Stimulated activated CD8-positive, alpha-beta memory T cell treated with anti-CD3 and anti-CD28 coated beads, Interleukin-7, amount 100 ng/mL, for 1 hour (primary cell): ENCODE measurements at places on chromosomes 2 and 18.

DNA sequence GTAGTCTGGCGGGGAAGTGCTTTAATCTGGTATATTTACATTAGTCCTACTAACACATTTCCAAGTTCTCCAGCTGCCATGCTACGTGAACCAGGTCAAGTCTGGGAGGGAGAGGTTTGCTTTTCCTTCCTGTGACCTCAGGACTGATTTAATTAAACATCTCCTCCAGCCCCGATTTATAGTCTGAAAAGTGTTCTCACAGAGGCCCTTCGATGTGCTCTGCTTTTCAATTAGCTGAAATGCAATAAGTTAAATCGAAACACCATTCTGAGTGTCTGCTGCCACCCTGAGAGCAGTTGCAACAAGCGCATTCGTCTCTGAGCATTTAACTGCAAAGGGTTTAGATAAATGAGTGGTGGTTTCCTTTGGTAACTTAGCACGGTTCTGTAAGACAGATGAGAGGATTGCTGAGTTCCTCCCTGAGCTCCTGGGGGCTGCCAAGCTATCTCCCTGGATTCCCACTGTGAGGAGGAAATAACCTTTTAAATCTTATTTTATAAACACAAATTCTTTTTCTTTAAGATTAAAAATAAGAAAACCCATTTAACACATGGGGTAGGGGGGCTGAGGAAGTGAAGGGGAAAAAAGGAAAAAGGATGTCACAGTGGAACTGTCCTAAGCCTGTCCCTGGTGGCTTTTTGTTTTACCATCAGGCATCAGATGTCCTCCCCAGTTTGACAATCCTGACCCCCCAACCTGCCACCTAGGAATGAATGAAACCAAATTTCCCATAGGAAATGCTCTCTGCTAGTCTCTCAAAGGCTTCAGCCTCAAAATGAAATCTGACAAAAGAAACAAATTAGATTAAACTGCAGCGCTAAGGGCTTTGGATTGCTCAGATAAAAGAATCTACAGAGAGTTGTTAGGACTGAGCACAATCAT is 56.5 kb upstream of the CREB1 start:
- no peak for DNase-seq

- DNase-seq: no peak
Observed at GRCh38 chr2:96389736-96390135, 54.2 kb downstream of the NCAPH start.

DNA sequence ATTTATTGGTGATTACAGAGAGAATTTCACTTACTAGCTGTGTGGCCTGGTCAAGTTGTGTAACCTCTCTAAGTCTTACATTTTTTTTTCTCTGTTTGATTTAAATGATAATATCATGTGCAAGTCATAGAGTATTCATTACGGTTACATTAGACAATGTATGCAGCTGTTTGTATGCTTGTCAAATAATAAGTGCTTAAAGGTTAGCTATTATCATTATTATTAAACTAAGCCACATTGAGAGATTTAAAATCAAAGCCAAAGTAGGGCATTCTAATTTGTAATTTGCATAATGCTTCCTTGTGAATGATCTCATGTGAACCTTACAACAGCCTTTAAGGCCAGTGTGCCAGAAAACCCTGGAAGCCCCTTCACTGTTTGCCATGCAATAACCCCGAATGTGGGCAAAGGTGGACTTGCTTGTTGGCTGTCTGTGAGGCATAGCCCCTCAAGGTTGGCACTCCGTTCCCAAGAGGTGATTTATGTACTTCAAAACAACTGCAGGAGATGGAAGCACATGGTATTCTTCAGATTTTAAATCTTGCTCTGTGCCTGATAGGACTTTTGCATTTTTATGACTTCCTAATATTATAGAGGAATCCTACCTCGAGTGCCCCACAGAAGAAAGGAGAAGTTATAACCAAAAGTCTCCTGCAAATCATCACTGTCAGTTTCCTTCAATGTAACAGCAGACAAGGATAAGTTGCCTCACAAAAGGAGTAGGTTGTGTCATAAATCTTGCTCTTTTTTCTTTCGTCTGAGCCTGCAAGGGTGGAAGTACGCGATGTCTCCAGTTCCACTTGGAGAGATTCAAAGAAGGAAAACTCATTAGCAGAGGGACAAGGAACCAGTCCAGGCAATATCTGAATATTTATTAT is 272.0 kb downstream of the TGIF1 start:
- no peak for DNase-seq

DNA sequence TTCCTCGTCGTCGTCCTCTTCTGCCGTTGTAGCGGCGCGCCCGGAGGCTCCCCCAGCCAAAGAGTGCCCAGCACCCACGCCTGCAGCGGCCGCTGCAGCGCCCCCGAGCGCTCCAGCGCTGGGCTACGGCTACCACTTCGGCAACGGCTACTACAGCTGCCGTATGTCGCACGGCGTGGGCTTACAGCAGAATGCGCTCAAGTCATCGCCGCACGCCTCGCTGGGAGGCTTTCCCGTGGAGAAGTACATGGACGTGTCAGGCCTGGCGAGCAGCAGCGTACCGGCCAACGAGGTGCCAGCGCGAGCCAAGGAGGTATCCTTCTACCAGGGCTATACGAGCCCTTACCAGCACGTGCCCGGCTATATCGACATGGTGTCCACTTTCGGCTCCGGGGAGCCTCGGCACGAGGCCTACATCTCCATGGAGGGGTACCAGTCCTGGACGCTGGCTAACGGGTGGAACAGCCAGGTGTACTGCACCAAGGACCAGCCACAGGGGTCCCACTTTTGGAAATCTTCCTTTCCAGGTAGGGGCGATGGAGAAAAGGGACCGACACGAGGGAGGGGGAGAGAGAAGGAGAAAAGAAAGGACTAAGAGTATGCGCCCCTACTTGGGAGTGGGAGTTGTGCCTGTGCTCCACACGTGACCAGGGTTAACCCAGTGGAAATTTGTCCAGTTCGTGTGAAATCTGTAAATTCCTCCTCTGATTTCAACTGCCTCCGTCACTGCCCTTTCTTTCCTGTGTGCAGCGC is 800 bp downstream of the HOXD13 start:
- DNase-seq: no peak

DNA sequence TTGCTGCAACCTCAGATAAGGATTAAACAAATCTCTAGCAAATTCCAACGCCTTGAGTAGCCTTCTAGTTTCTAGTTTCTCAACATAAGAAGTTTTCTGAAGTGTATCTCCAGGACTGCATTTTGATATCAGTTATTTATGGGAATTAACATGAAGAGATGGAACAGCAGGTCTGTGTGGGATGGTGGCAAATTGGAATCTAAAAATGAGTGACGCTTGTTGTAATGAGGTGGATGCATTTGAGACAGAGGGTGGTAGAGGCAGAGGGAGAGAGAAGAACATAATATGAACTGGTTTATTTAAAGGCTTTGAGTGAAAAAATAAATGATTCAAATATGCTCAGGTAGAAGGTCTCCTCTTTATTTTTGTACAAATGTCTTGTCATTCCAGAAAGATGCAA is 446.8 kb upstream of the GCFC2 start:
- DNase-seq: no peak

- DNase-seq: no peak
Observed at GRCh38 chr2:168480356-168480755, 24.3 kb downstream of the CERS6 start.

DNA sequence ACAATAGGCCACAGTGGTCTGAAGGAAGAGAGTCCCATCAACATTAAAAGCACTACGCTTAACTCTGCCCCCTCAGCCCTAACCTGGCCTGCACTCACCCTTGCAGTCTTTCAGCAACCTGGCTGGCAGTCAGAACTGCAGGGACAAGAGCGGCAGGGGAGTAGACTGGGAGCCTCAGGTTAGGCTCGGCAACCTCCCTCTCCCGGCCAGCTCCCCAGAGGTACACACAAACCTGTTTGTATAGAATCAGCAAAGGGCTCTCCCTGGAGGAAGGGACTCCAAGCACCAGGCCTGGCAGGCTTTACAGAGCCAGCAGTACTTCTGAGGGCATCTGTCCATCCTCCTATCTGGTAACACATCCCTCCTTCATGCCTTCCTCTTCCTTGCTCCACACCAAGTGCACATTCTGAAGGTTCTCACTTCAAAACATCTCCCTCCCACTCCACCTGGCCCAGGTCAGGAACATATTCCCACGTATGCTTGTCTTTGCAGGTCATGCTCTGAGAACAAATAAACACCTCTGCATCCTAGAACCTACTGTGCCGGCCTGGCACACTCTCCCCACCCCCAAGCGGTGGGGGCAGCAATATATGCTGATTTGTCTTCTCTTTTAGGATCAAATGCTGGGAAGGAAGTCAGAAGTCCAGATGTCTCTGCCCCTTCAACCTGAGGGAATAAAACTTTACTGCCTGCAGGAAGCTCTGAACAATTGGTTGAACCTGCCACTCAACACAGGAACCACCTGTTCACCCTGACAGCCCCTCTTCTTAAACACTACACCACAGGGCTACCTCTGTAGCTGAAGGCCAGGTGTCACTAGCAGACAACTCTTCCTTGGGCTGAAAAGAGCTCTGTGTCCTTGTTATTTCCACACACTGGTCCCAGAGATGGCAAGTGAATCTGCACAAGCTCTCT is 12.6 kb upstream of the SFXN5 start:
- no peak for DNase-seq

DNA sequence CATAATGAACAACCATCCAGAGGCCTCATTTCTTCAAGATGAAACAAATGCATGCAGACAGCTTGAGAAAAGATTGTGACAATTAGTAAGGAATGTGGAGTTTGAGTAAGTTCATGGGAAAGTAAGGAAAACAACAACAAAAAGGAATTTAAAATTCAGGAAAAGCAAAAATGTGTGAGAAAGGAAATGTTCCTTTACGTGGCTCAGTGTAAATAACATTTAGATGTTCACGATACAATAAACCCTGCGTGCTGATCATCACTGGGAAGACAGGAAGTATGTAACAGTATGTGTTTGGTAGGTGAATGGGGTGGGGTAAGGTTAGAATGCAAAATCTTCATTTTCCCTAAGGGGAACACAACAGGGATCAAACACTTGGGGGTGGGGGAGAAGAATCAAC is 72.7 kb downstream of the TRIP12 start:
- no peak for DNase-seq

GRCh38 chr18:27004056-27004829 is 138.7 kb upstream of the AQP4 start:
- DNase-seq: no peak
